ENCODE measurements at places on chromosomes 11 and 22.

- DNase-seq = no peak
Measured at GRCh38 chr11:68342459-68343158, 30.2 kb downstream of the LRP5 start.

- DNase-seq = no peak
Measured at GRCh38 chr11:104036588-104036987, at the start of gene DDI1. TSS of gene DDI1 (plus strand) at chr11:104036640. CDS start at chr11:104036823, 183 bp downstream.

DNA sequence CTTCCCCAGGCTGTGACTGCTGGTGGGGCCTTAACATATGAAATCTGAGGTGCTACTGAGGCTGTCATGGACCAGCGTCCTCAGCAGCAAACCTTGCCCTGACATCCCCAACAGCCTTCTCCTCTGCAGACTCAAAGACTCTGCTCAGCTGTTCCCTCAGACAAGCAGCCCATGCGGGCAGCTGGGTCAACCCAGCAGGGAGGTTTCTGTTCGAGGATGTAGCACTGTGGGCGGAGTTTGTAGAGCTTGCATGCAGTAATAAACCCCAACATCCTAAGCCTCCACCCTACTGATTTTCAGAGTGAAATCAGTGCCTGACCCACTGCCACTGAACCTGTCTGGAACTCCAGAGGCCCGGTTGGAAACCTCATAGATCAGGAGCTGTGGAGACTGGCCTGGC lies 88.8 kb upstream of the XKR3 start:
- DNase-seq = no peak

DNA sequence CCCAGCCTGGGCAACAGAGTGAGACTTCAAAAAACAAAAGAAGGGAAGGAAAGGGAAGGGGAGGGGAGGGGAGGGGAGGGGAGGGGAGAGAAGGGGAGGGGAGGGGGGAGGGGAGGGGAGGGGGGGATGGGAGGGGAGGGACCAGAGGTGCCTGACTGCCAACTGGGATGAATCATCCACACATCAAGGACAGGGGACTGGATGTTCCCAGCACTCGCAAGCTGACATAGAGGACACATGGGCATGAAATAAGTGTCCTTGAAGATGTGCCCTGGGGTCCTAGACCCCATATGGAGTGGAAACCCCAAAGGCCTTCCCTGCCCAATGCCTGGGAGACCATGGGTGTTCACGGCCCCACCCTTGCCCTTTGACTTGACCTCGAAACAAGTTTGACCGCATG lies 19.8 kb downstream of the TST start:
- no peak for DNase-seq

GRCh38 chr11:61618978-61619377 lies 38.1 kb upstream of the SYT7 start:
- DNase-seq = no peak

GRCh38 chr11:75320046-75320618 lies 31.3 kb downstream of the ARRB1 start:
- no peak for DNase-seq

DNA sequence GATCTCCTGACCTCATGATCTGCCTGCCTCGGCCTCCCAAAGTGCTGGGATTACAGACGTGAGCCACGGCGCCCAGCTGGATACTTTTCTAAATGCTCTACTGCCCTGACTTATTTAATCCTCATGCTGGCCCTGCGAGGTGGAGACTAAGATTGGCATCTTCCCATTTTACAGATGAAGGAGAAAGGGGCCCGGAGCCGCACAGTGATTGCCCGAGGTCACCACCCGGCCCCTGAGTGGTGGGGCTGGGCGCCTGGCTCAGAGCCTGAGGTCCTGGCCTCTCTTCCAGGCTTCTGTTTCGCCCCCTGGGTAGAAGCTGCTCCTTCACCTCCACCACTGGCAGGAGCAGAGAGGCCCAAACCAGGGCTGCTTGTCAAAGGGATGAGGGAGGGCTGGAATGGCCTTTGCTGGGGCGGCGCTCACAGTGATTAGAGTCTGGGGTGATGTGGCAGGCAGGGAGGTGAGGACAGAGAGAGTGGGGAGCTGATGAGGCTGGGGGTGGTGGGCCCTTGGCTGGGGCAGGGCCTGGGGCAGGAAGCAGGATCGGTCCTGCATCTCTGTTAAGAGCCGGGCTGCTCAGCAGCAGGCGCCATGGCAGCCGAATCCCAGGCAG lies 15.4 kb upstream of the MPPED1 start:
- DNase-seq = no peak

DNA sequence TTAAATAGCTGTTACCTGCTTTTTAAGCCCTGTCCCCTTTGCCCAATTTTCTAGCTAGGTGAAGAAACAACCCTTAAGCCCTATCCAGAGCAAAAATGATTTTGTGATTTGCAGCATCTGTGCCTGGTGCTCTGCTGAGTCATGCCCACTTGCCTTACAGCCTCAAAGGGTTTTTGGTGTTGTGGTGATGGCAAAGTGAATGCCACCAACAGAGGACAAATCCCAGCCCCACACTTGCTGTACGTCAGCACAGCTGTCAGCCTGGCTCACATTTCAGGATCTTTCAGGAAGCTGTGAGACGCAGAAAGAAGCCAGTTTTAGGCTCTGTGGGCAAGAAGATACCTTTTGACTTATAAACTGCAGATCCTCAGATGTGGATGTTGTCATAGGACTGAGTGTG lies 401.7 kb downstream of the TENM4 start:
- no peak for DNase-seq

DNA sequence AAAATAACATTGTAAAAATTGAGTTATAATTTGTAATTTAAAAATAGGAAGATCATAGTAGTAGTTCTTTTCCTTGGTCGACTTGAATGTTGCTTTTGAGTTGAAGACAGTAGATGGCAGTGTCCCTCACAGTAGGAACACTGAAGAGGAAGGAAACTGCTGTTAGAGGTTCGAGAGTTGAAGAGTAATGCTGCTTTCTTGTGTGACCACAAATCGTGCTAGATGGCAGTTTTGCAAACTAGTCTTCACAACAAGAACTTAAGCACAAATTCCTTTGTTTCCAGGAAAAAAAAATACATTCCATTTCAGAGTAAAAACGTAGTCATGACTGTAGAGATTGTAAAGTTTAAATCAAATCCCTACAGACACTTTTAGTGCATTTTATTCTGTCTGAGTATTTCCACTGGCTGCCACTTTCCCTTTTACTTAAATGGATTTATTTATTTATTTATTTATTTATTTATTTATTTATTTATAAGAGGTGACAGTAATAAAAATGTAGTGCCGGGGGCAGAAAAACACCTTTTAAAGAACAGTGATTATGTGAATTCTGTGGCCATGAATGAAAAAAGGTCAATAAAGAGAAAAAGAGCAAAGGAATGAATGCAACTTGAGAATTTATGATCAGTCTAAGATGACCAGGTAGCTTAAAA lies 54.6 kb downstream of the SPECC1L start:
- peak; percentile 9 for DNase-seq

DNA sequence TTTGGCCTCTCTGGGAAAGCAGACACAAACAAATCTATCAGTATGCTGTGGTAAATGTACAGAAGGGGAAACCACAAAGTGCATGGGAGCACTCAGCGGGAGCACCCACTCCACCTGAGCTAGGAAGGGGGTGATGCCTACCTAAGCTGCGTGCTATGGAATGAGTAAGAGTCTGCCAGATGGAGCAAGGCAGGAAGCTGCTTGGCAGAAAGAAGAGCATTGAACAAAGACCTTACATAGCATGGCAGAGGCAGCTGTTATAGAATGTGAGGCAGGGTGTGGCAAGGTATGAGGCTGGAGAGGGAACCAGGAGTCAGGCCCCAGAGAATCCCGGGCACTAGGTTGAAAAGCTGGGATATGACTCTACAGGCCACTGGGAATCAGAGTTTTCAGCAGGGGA lies 13.8 kb upstream of the MTFP1 start:
- DNase-seq = no peak

DNA sequence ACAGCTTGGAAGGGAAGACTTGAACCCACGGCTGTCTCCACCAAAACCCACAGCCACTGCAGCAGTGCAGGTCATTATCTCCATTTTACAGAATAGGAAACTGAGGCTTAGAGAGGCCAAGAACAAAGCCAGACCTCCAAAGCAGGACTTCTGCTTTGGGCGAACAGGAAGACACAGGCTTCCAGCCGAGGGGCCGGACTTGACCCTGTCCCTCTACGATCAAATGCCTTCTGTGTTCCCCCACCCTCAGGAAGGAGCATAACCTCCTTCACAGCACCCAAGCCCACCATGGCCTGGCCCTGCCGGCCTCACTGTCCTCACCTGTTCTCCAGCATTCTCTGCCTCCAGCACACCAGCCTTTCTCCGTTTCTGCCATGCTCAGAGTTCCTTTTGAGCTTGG lies 15.8 kb downstream of the IGLL1 start:
- no peak for DNase-seq

DNA sequence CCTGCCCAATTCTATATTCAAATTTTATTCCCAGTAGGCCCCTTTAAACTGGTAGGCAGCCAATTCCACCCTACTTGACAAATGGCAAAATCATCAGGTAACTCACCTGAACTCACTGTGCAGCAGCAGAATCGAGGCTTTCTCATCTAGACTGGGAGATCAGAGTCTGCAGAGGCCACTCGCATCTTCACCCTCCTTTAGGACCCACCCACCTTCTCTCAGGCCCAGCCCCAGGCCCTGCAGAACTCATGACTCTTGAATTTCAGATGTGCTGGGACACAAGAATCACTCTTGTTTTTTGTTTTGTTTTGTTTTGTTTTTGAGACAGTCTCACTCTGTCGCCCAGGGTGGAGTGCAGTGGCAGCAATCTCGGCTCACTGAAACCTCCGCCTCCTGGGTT lies 38.8 kb downstream of the MICAL3 start:
- DNase-seq = no peak
